ENCODE measurements at places on chromosomes 2 and 18. TPM values are rescaled to one million over a fixed set of nuclear protein-coding genes. Genes with fewer than 3 reads are reported as not detected.

The CSRNP3 gene
- 8.7 TPM for total RNA-seq

The CD28 gene
- total RNA-seq, result 3.0 TPM

The TYMS gene
- 7.6 TPM for total RNA-seq

The SFT2D3 gene
- 7.1 TPM for total RNA-seq

The ZNF236 gene
- 15.1 TPM for total RNA-seq

The RPE gene
- total RNA-seq, result 72.2 TPM

The CLHC1 gene
- 33.8 TPM for total RNA-seq

The IL18R1 gene
- 35.5 TPM for total RNA-seq

The CD8B2 gene
- total RNA-seq, result not detected

The HOXD13 gene
- not detected for total RNA-seq

The KCNS3 gene
- total RNA-seq, result 45.9 TPM

The NXPH2 gene
- total RNA-seq, result not detected

The MATN3 gene
- 2.9 TPM for total RNA-seq

The ASB18 gene
- not detected for total RNA-seq

The TEX44 gene
- total RNA-seq, result not detected

The GDF7 gene
- 0.54 TPM for total RNA-seq

The TXNDC2 gene
- total RNA-seq, result not detected

The KIF3C gene
- total RNA-seq, result 6.2 TPM

The RAD51AP2 gene
- not detected for total RNA-seq

The DLX1 gene
- not detected for total RNA-seq

The COLEC11 gene
- 2.0 TPM for total RNA-seq

The MTCL1 gene
- 4.1 TPM for total RNA-seq

The ZNF892 gene
- 2.7 TPM for total RNA-seq

The FIGN gene
- total RNA-seq, result 5.4 TPM

The GCG gene
- total RNA-seq, result not detected

The CCDC68 gene
- 90.4 TPM for total RNA-seq

The KLHL41 gene
- 1.4 TPM for total RNA-seq

The FBXO15 gene
- 4.1 TPM for total RNA-seq

The MTERF4 gene
- 50.1 TPM for total RNA-seq

The EGR4 gene
- not detected for total RNA-seq

The HJURP gene
- 4.1 TPM for total RNA-seq

The MLPH gene
- 295 TPM for total RNA-seq

Data from lung (tissue), 17 donors.